ENCODE measurements at places on chromosomes 16 and 17.

DNA sequence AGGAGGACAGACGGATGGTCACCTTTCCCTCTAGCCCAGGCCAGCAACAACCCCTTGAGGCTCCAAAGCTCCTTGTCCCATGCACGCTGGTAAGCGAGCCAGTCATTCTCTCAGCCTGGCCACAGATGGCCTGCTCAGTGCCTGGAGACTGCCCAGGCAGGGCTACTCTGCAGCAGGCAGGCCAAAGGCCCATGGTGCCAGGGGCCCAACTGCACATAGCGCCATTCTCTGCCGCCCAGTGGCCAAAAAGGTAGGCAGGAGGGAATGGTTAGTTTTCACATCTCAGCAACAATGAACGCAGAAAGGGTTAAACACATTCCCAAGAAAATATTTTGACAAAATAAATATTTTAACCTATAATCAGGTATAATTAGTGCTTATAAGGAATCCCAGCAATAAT, 7.7 kb upstream of the SREBF1 start:
- no peak for DNase-seq

DNA sequence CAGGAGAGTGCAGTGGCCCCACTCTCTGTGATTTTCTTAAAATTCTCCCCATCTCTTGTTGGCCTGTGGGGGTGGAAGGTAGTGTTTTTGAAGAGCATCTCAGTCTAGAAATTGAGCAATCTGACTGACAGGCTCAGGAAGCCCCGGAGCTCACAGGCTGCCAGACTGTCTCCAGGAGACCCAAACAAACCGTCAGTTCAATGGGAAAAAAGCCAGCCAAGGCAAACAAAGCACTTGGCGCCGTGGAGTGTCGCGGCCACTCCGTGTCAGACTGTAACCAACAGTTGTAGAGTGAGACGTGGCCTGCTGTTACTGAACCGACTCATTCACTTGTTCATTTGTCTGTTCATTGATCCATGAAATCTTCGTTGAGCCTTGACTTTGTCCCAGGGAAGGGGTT, 33.7 kb downstream of the RGS9 start:
- DNase-seq = no peak

- DNase-seq = no peak
Measured at GRCh38 chr17:63639125-63639524, 16.9 kb downstream of the MAP3K3 start.

DNA sequence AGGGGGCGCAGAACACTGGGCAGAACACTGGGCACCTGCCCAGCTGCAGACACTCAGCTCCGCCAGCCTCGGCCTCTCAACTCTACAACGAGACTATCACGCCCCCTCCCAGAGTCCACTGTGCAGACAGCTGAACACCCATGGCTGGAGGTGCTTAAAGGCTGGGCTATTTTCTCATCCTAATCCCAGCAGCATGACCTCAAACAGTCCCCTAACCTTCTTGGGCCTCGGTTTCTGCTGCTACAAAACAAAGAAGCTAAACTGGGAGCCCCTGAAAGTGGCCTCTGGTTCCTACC, 27.7 kb upstream of the ZNF469 start:
- no peak for DNase-seq

- no peak for DNase-seq
Measured at GRCh38 chr17:41943492-41943891, 13.1 kb downstream of the ODAD4 start.

DNA sequence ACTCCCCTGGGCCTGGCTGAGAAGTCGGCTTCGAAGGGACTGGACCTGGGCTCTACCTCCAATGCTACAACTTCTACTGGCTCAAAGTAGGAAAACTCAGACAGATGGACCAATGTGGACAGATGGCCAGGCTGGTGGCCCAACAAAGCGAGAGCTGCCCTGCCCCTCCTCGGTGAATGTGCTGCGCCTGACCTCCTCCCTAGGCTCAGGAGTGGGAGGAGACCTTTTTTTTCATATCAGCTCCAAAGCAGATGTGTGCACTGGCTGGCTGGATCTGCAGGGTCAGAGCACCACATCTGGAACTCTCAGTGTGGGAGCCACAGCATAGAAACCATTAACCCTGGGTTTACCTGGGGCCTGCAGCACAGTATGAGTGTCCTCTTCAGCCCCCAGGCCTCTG, 20.8 kb downstream of the ATP6V0D1 start:
- DNase-seq = no peak

DNA sequence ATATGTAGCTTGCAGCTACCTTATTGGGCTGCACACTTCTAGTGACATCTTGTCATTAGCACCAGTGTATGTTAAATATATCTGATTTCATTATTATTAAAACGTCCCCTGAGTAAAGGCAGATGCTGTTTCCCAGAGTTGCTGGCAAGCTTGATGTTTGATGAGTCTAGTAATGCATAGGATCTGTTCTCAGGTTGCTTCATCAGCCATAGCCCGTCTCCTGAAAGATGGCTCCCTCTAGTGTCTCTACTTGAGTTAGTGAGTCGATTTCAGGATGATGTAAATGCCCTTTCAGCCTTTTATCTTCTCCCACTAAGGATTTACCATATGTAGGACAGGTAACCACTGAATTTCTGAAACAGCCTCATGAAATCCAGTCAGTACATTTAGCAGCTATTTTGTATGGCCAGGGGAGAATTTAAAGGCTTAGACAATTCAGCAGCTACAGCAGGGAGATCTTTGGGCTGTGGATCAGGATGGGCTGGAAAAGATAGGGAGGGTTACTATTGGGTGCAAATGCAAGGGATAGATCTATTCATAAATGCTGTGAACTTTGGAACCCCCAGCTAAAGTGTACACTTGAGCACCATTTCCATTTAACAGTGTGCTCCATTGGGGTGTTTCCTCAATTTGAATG, 376.3 kb downstream of the CNTNAP4 start:
- DNase-seq = peak; percentile 19

GRCh38 chr17:80413771-80414507, 1.0 kb upstream of the ENDOV start:
- DNase-seq = no peak

GRCh38 chr16:74468807-74469525, 47.7 kb upstream of the CLEC18B start:
- DNase-seq = no peak

DNA sequence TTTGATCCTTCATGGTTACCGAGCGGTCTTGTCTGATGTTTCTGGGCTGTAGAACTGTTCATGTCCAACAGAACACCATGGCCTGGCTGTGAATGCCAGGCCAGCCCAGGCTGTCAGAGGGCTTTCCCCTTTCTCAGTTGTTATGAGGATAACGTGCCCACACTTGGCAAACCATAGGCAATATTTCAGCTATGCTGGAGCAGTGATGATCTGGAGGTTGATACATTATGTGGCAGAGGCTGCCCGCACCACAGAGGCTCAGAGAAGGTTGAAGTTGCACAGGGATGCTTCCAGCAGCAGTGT, 92.9 kb downstream of the C16orf78 start:
- DNase-seq = no peak

- DNase-seq = no peak
Measured at GRCh38 chr16:56005958-56006357, 130.8 kb upstream of the CES5A start.

DNA sequence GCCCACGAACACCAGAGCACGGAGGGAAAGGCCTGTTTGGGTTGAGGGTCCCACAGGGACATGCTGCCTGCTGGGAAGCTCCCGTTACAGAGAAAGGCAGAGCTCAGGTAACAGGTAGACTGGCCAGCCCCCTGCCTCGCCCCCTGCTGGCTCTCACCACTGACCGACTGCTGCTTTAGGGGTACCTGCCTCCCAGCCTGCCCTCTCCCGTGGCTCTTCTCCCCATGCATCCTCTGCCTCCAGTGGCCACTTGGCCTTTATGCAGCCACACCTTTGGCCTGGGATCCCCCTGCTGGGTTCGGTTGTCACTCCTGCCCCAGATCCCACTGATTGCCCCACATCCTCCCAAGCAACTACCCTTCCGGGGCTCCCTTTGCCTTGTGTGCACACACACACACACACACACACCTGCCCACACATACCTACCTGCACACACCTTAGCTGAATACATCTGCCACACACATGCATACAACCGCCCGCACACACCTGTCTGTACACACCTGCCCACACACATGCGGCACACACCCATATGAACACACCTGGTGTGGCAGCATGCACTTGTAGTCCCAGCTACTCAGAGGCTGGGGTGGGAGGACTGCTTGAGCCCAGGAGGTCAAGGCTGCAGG, 7.1 kb downstream of the MCRIP1 start:
- DNase-seq = no peak

GRCh38 chr16:54277845-54278703, 8.5 kb downstream of the IRX3 start:
- no peak for DNase-seq

DNA sequence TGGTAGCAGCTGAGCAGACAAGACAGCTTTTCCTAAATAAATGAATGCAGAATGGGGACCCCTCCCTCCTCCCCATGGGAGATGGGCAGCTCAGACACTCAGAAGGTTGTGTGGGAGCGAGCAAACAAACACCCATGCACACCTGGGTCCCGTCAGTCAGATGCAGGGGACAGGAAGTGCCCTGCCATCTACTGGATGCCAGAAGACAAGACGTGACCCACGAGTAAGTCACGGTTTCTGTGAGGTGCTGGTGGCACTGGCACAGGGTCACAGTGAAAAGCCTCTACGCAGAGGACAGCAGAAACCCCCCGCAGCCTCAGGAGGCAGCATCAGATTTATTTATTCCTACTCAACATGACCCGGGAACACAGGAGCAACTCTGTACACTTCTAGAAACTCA, 8.4 kb downstream of the HBQ1 start:
- DNase-seq = no peak

GRCh38 chr16:63816276-63816675, 1305.6 kb downstream of the CDH11 start:
- DNase-seq = no peak

DNA sequence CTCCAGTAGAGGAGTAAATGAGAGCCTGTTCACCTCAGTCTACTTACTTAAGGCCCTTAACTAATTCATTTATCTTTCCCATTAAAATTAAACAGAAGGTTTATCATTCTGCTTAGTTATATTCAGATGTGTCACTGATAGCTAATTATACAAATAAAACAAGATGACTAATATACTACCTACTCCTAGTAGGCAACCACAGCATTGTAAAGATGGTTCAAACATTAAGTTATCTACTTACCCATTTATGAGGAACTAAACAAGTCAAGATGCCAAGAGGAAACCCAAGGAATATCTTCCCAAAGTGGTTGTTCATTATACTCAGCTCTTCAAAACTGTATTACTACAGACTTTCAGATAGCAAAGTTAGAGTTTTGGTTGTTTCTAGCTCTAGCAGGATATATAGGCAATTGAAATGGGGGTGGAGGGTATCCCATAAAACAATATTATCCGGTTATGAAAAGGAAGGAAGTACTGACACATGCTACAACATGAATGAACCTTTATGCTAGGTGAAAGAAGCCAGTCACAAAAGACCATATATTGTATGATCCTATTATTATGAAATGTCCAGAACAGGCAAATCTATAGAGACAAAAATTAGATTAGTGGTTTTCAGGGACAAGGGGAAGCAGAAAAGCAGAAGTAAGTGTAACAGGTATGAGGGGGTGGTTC, 56.5 kb downstream of the SPAG9 start:
- no peak for DNase-seq

- no peak for DNase-seq
Measured at GRCh38 chr16:88387941-88388627, 5.3 kb downstream of the ZNF469 start.

DNA sequence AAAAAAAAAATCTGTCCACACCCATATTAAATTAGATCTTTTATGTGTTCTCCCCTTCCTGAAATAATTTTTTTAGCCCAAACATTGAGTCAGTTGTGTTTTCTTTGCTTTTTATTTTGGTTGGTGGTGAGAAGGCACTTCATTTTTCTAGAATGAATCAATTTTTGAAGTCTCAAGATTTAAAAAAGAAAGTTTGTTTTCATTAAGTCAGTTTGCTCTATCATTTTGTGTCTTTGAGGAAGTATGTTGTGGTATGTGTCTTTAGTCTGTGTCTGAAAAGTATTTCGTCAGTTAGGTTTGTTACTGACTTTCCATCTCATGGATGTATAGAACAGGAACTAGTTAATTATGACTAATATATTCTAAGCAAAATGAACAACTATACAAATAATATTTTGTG, 3.8 kb downstream of the IGF2BP1 start:
- DNase-seq = no peak

DNA sequence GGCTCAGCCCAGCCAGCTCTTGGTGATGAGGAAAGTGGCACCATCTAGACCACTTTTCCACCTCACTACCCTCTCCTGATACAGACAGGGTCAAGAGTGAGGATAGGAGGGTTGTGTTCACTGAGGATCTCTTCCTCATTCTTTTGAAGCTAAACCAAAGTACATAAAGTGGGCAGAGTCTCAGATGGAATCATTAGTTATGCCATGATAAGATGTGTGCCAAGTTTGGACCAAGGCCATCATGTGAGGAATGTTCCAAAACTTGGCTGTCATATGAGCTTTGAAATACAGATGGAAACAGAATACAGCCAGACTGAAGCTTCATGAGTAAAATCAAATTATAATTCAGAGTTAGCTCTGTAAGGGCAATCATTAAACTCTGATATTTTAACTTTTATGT, 37.2 kb downstream of the ACSM1 start:
- no peak for DNase-seq

- no peak for DNase-seq
Measured at GRCh38 chr17:21466550-21466949, 90.4 kb downstream of the KCNJ12 start.

DNA sequence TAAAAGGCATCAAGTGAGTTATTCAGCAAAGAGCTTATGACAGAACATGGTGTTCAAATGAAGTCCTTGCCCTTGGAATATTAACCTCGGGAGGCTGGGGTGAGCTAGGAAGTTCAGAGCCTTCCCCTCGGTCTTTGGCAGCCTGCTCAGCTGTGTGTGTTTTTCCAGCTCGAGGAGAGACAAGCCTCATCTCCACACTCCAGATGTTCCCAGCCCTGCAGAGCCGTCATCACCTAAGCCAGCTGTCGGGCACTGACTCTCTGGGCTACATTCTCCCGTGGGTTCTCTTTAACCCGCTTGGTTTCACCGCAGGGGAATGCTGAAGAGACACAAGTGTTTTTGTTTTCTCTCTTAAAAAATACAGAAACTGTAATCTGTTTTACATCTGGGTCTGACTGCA, 47.1 kb downstream of the IRX3 start:
- DNase-seq = no peak

DNA sequence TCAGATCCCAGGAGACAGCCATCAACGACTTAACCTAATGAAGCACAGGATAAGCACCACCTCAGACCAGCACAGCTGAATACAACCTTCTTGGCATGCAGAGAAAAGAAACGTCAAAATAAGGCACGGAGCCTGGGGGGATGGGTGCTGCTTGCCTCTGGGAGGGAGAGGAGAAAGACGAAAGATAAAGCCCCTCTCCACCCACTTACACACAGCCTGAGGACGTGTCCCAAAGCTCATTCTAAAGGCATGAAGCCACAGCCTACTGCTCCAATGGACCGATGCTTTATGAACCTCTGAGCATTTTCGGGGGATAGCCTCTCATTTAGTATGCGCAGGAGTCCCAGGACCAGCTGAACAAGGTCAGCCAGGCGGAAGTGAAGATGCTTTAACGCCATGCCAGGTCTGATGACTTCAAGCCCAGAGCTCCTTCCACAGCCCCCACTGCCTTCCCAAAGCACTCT, 31.1 kb downstream of the ST3GAL2 start:
- no peak for DNase-seq

- no peak for DNase-seq
Measured at GRCh38 chr17:2211661-2212399, 91.8 kb downstream of the SMG6 start.
